ENCODE measurements at places on chromosomes 2 and 18.

DNA sequence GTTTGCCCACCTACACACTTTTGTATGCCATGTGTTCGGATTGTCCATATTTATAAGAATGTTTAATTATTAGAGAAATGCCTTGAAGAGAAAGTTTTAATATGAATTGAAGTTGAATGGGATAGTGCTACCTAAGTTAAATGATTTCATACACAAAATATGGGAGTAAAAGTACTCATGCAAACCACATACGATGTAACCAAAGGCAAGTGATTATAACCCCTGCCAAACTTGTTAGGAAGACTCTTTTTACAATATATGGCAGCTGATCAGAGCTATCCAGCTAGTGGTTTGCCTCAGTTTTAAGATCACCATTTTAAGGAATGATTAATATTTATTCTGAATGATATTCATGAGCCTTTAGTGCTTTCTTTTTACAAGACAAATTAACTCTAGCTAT, 106.7 kb downstream of the MYO1B start:
- no peak for DNase-seq

DNA sequence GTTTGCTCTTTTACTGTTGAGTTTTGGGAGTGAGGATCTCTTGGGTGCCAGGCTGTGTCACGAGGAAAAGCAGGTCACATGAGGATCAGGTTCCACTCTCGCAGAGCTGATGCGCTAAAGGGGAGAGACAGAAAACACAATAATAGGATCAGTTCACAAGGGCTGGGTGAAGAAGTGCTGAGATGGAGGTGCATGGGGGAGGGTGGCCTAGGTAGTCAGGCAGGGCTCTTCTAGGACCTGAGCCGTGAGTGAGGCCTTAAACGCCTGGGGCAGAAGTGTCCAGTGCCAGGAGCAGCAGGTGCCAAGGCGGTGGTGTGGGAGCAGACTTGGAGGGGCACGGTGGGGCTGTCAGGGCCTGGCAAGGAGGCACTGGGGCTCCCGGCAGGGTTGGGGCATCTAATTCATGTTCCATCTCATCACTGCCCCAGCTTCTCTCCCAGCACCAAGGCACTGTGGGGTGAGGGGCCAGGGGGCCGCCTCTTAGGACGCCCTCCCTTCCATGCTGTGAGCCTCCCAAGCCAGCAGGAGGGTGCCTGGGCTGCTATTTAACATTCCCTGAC, 9.3 kb downstream of the KCNIP3 start:
- DNase-seq: no peak

DNA sequence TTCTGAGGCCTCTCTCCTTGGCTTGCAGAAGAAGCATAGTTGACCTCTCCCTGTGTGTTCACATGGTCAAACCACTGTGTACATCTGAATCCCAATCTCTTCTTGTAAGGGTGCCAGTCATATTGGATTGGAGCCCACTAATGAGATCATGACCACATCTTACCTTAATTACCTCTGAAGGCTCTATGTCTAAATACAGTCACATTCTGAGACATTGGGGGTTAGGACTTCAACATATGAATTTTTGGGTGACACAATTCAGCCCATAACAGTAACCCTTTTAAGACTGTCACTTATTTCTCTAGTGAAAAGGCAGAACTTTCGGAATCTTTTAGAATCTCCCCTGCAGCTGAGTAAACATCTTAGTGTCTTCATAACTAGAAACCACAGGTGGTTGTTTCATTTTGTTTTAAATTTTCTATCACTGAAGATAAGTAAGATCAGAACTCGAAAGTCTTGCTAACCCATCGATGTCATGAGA, 33.3 kb downstream of the BMP10 start:
- no peak for DNase-seq

- no peak for DNase-seq
Observed at GRCh38 chr2:28355521-28356094, 37.0 kb upstream of the FOSL2 start.

DNA sequence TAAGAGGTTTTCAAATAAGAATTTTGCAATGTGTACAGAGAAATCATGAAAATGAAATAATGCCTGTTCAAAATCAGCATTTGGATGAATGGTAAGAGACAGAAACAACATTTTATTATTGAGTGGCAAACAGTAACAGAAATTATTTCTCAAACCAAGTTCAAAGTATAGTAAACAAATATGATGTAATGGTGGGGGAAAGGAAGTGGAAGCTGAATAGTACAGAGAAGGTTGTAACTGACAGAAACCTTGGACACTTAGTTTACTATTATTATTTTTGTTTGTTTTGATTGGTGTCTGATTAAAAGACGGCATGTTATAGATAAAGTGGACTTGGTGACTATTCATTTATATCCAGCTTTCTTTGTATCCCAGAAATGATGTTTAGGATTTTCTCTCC, 1637.4 kb upstream of the ACVR2A start:
- DNase-seq: no peak

DNA sequence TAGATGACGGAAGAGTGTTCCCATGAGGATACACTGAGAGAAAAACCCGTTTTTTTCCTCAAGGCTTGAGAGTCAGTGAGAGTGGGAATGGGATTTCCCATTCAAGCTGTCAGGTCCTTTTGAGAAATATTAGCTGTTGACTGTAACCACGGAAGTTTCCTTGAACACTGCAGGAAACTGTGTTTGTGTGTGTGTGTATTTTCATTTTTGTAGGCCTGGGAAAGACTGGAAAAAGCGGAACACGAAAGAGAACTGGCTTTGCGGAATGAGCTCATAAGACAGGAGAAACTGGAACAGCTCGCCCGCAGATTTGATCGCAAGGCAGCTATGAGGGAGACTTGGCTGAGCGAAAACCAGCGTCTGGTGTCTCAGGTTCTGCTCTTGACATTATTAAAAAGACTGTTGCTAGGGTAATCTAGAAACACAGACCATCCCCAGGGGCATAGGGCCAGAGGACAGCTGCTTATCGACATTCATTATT, 98.8 kb upstream of the EML6 start:
- no peak for DNase-seq

DNA sequence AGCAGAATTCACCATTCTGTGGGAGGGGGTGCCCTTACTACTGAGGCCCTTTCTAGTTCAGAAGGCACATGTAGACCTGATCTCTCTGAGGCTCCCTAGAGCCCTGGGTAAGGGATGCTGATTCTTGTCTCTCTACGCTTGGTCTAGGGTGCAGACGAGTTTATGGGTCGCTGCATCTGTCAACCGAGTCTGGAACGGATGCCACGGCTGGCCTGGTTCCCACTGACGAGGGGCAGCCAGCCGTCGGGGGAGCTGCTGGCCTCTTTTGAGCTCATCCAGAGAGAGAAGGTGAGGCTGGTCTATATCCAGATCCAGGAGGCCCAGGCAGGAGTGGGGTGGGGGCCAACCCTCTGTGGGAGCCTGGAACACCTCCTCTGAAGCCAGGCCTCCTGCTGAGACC, 147.2 kb downstream of the DYSF start:
- DNase-seq: no peak

DNA sequence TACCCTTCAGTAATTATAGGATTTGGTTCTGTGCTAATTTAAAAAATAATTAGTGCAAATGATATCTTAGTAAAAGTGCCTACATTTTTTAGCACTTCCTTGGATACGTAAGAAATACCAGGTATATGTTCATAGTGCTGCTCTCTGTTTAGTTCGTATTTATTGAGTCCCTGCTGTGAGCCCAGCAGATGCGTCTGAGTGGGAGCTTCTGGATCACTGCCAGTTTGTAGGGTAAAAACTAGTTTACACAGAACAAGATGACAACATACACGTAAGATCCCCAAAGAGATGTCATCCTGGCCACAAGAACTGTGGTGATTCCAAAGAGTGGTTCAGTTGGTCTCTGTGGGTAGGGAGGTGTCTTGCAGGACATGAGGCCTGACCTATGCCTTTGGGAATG, 103.2 kb downstream of the CTIF start:
- no peak for DNase-seq

GRCh38 chr2:16727256-16727655, 61.6 kb upstream of the CYRIA start:
- no peak for DNase-seq

GRCh38 chr2:220674033-220674432, 898.1 kb downstream of the EPHA4 start:
- no peak for DNase-seq

DNA sequence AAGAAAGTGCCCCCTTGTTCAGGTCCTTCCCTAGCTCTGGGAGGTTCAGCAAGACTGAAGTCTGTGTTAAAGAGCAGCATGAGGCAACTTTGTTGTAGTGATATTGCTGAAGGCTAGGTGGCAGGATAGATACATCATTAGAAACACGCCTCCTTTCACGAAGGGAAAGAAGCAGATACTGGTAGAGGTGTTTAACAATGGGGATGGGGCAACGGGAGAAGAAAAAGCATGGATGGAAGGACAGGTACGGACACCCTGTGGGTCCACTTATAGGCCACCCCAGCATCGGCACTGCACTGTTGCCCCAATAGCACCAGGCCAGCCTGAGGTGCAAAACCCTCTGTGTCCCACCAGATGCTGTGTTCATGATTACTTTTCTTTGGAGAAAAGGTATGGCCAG, 3.5 kb upstream of the IGFBP5 start:
- DNase-seq: no peak

DNA sequence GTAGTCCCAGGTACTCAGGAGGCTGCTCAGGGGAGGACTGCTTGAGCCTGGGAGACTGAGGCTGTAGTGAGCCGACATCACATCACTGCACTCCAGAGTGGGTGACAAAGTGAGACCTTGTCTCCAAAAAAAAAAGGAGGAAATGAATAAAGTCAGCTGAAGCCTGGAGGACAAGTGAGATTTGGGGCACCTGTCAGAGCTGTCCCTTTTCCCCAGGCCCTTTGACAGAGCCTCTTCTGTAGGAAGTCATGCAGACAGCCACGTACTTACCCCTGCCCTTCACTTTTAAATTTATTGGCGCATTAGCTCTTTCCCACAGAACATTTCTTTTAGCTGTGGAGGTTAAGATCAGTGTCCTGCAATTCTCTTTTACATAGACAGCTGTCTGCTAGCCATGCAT, 151.0 kb upstream of the DNMT3A start:
- DNase-seq: no peak

DNA sequence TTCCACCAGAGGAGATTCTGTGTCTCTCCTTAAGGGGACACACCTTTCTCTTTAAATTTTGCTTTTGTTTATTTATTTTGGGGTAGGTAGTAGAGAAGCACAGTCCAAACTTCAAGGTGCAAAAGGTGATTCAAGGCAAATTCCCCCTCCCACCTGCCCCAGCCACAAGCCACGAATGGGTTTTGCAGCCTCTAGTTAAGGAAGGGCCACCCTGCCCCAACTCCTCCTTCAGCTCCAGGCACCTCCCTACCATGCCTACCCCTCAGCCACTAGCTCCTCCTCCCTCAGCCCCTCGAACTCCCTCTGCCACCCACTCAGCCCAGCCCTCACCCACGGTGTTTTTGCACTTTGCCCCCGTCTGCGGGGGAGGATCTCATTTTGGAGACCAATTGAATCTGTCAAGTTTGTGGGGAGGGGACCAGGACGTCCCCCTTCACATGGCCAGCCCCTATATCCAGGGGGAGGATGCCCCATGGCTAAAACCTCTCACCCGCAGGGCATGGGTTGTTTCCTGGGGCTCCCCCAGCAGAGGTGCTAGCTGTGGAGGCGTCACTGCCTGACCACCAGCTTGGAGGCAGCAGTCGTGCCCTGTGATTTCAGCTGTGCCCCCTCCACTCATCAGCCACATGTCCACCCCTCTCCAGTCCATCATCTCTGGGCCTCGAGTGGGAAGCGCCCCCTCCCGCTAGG, 4.5 kb downstream of the HAAO start:
- DNase-seq: no peak

DNA sequence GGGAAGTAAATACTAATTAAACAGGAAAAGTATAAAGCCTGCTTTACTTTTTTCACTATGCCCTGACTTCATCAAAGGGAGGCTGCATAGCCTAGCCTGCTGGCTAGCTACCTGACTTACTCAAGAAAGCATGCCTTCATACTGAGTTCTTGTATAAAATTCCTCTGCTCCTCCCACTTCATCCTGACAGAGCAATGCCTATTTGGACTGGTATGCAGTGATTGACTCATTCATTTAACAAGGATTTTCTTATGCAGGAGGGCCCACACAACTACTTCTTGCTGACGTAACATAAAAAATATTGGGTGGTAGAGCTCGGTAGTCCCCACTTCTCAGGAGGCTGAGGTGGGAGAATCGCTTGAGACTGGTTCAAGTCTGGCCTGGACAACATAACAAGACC, 70.5 kb downstream of the PRPF40A start:
- no peak for DNase-seq

DNA sequence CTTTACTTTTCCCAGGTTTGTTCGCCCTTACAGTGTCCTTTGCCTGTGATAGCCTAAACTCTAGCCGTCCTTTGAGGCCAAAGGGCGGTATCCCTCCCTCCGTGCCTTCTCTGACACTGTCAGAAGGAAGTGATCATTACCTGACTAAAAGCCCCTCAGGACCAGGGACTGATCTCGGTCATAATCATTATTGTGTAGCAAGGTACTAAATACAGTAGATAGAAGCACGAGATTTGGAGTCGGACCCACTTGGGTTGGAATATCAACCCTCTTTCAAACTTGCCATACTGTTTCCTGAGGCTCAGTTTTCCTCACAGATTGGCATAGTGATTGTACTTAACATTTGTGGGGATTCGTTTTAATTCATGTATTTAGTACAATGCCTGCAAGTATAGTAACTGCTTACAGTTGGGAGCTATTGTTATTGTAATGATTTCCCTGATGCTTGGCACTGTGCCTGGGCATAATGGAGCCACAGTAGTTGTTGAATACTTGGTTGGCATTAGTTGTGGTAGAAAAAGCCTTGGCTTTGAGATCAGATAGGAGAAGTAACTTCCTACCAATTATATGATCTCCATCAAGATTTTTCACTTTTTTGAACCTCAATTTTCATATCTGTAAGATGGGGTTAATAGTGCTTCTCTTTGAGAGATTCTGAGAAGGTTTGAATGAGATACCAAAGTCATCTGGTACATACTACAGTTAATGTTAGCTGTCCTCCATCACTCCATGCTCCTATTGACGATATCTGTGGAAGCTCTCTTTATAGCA, 836 bp downstream of the STK11IP start:
- DNase-seq: no peak

GRCh38 chr2:30371028-30371689, 75.9 kb upstream of the LCLAT1 start:
- DNase-seq: no peak

DNA sequence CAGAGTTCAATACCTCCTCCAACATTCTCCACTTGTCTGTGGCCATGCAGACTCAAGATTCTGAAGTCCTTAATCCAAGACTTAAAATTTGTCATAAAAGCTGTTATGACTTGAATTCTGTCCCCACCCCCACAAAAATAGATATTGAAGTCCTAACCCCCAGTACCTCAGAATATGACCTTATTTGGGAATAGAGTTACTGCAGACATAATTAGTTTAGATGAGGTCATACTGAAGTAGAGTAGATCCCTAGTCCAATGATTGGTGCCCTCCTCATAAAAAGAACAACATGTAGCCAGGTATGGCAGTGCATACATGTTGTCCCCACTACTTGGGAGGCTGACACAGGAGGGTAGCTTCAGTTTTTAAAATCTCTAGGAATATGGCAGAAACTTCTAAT, 9.2 kb downstream of the TPGS2 start:
- no peak for DNase-seq

GRCh38 chr18:23812546-23813440, 123.5 kb downstream of the LAMA3 start:
- peak; percentile 19 for DNase-seq

- no peak for DNase-seq
Observed at GRCh38 chr2:69755862-69756467, 14.0 kb downstream of the ANXA4 start.

Measured in CD8-positive, alpha-beta memory T cell (primary cell).